ENCODE measurements at places on chromosomes 6 and 20. TPM values are rescaled to one million over a fixed set of nuclear protein-coding genes. Genes with fewer than 3 reads are reported as not detected.

- no peak for DNase-seq
Observed at GRCh38 chr6:135314543-135314942, 133.4 kb downstream of the MYB start.

LPA gene
- total RNA-seq, result 4.4 TPM

DNA sequence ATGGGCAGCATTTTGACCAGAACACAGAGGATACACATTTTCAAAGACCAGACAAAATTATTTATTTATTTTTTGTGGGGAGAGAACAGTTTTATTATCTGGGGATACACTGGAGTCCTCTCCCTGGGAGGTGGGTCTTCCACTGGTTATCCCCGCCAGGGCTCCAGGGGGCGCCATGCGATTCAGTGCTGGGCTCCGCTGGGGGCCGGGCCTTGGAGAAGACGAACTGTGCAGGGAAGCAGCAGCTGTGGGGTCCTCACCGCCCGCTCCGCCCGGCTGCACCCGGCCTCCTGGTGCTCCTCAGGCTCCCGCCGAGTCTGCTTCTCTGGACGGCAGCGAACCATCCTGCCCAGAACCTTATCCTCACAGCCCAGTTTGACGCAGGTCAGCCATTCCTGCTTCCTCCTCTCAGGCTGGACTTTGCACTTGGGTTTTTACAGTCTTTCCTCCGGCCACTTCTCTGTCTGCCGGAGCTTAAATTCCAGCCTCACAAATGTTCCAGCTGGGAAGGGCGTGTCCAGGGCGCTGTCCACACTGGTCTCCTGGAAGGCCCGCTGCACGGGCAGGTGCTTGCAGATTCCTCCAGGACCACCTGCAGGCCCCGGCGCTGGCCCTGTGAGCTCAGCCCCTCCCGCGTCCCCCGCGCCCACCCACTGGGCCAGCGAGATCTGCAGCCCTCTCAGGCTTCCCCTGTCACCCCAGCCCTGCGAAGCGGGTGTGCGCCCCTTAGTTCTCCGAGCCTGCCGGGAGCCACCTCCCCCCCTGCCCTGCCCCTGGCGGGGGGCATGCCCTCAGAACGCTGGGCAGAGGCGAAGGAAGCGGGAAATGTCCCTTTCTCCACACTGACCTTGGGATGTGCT lies 1830.0 kb upstream of the DEFB115 start:
- DNase-seq, result no peak

GRCh38 chr6:45195137-45195536 lies 133.0 kb upstream of the RUNX2 start:
- no peak for DNase-seq

DNA sequence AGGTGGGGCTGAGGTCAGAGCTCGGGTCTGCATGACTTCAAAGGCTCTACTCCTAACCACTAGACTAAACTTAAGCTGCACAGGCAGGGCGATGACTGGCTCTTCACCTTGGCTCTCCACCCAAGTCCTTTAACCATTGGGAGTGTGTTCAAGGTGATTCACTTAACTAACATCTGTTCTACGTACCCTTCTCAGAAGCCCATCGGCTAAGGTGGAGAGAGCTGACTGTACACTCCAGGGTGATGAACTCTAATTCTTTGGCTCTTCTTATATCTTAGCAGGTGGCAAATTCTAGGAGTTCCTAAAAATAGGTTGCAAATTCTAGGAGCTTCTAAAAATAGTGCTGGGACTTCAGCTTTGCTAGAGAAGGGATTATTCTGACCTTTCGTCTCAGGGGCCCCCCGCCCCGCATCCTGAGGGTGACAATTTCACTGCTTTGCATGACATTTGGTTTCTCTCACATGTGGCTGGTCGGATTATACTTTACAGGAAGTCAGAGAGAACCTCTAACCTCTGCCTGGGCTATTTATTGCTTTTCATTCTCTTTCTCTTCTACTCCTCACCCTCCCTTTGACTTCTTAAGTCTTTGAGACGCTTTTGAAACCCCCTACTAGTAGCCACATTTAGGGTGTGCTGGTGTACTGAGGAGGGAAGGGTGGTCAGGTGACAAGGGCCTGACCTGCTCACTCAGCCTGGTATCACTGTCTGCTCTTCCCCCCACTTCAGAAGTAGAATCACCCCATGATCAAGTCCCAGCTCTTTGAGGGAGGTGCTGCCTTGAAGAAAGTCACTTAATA lies 55.5 kb downstream of the PRDM1 start:
- DNase-seq, result no peak

DNA sequence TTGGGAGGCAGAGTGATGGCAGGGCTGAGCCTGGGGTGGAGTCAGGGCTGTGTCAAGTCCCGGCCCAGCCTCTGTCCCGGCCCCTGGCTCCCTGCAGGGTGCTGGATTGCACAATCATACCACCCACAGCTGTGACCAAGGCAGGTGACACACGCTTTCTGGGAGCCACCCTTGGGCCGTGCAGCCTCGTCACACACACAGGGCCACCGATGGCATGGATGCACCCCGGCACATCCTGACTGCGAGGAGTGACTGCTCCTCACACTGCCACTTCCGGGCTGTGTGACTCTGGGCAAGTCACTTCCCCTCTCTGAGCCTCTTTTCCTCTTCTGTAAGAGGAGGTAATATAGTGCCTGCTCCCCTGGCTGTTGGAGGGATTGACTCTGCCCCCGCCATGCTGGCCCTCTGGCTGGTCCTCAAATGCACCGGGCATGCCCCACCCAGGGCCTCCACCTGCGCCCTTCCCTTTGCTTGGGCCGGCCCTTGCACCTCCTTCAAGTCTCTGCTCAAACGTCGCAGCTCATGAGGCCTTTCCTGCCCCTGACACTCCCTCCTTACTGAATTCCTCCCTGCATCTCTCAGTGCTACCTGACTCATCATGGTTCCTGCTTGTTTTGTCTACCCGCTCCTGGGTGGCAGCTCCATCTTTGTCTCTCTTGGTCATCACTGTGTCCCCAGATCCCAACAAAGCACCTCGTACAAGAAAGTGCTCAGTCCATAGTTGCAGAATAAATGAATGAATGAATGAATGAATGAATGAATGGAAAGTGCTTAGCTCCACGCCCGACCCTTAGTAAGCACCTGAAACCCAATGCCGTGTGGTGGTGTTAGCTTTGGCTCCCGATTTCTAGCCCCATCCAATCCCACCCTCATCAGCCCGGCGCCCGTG lies 93.5 kb downstream of the CEBPB start:
- no peak for DNase-seq

GRCh38 chr6:8506126-8506525 lies 70.8 kb upstream of the SLC35B3 start:
- no peak for DNase-seq
